ENCODE measurements at places on chromosomes 6 and 20.

- no peak for DNase-seq
Observed at GRCh38 chr6:12296255-12296573, 6.1 kb downstream of the EDN1 start.

DNA sequence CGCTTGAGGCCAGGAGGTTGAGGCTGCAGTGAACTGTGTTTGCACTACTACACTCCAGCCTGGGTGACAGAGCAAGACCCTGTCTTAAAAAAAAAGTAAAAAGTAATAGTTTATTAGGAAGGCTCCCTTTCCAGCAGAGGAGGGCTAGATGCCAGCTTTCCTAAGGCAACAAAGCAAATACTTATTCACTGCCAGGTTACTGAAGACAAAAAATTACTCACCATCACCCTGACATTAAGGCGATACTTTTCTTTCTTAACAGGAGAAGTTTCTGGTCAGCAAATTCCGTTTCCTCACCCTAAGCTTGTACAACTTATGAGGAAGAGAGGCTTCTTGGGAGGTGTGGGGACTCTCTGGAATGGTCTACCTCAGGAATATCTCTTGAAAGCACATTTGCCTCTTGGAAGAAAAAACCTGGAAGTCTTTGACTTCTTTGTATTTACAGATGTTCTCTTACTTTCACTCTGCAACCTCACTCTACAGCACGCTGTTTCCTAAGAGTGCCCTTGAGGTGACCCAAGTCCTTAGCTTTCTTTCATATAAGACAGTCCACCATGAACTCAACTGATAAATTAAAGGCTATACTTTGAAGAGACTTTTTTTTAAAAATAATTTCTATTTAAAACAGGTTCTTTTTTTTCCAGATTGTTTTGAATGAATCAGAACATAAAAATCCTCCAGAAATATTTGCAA, 52.9 kb upstream of the TRAF3IP2 start:
- no peak for DNase-seq

GRCh38 chr6:7025861-7026260, 81.9 kb upstream of the RREB1 start:
- no peak for DNase-seq

- no peak for DNase-seq
Observed at GRCh38 chr20:59824711-59825562, 108.5 kb downstream of the SYCP2 start.

DNA sequence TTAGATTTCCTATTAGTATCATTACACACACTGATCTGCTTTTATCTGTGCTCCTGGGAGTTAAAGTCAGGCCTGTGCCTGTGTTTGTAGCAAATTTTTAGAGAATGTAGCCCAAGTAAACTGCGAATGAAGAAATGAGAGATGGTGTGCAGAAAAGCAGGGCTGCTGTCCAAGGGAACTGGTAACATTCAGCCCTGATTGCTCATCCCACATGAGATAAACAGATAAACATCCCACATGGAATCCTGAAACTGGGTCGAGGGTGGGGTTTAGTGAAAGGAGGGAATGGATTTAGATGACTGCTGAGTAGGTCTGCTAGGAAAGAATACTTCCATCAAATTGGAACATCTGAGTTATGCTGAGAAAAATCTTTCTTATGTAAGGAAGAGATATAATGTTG, 69.1 kb downstream of the GRIK2 start:
- no peak for DNase-seq

DNA sequence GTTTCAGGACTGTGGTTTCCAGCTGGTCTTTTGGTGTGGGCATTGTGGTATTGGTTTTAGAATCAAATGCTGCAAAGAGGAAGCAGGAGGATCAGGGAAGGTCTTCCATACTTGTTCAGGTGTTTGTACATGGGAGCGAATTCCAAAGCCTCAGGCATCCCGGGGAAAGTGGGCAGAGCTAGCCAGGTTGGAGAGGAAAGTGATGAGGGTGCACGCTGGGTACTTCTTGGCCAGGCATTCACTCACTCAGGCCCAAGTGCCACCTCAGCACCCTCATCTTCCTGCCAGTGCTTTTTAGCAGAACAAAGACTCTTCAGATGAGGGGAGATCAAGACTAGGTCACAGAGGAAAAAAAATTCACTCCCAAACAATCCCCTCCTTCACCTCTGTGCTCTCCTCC, 241.1 kb upstream of the TBX18 start:
- DNase-seq, result no peak

GRCh38 chr6:20223141-20223540, 10.9 kb upstream of the MBOAT1 start:
- DNase-seq, result no peak

GRCh38 chr6:130111031-130111430, 92.7 kb downstream of the L3MBTL3 start:
- no peak for DNase-seq

- no peak for DNase-seq
Observed at GRCh38 chr20:59177266-59178250, 13.9 kb downstream of the ZNF831 start.

- DNase-seq, result no peak
Observed at GRCh38 chr20:35181731-35182130, 9.9 kb downstream of the PROCR start.
